ENCODE measurements at places on chromosomes 3 and 15.

GRCh38 chr15:49035825-49036224, 10.4 kb downstream of the SECISBP2L start:
- no peak for DNase-seq

GRCh38 chr3:146037697-146038096, 123.3 kb downstream of the PLOD2 start:
- no peak for DNase-seq

DNA sequence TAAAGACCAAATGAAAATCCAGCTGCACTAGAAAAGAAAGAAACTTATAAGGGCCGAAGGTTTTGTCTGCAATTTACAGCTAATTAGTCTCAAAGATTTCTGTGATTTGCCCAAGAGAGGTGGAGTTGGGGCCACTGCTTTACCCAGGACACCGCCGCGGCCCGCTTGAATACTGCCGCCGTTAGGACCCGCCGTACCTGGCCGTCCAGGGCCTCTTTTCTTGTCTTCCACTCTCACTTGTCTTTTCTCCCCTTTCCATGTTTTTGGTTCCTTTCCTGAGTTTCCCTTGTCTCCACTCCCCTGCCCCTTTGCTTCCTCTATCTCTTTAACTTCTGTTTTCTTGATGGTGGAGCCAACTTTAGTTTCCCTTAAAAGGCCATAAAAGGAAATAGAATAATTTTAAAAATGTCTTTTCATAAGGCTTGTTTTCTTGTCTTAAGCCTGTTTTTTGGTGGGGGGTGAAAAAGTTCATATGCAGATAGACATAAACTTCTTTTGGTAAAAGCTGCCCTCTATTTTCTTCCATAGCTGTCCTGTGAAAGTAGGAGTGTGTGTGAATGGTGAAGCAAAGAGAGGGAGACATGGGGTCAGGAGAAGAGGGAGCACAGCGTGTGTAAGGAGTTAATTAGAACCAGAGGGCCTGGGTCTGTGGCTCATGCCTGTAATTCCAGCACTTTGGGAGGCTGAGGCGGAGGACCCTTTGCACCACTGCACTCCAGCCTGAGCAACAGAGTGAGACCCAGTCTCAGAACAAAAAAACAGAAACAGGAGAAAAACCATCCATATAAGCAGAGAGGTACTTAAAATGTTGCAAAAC, 16.0 kb upstream of the CCNL1 start:
- DNase-seq: no peak

DNA sequence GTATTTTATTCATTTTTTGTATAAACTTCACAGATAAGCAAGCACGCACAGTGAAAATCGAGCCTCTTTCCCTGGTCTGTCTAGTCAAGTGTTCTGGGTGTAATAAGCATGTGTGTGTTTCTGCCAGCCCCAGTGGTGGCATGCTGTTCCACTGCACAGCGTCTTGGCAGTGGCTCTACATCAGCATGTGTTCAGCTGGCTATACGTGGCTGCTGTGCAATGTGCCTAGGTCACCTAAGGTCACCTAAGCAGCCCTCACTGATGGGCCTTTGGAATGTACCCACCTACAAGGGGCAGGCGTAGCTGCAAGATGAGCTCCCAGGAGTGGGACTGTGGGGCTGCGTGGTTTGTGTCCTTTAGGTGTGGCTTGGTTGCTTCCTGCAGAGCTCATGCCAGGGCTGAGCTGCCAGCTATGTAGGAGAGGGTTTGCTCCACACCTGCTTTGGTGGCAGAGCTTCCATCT, 4.9 kb downstream of the LIMD1 start:
- DNase-seq: no peak

DNA sequence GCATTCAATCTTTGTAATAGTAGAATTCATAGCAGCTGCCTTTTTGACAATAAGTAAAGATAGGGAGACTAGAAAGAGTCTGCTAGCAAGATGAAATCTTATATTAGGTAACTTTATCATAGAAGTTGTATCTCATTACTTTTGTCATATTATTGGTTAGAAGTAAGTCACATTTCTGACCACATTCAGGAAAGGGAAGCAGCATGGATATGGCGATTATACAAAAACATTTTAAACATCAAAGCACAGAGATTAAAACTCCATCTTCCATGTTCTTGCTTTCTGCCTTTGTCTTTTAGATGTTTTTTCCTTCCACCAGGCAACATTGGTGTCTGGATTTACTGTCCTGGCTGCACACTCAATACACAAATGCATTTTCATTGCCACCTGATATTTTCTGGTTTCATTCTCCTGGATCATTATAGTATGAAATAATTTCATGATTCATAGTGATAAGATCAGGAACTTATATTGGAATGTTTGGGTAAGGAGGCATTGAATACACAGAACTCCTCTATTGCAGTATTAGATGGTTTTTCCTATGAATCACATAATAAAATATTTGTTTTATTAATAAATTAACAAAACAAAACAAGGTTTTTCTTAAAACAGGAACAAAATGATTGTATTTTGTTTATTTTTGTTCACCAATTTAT, 1460.3 kb upstream of the CADM2 start:
- DNase-seq: no peak

DNA sequence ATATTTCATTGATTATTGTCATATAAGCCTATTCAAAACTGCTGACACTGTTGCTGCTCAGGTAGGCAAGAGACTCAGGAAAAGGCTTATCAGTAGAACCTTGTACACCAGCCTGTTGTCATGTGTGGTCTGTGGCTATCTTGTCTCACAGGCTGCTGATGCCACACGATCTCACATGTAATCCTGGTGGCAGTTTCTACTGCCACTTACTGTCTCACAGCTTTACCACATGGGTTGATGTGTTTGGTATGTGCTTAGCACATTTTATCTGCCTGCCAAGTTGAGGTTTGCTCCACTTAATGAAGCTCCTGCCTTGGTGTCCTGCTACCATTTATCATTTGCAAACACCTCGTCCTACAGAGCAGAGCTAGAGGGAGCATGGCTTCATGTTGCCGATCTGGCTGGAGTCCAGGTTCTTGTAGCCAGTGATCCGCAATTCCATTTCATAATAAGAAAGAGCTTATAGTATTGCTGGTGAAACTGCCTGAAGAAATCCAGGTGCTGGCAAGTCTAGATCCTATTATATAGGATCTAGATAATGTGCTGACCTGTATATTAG, 637.9 kb downstream of the NLGN1 start:
- no peak for DNase-seq

Data from CD4-positive, alpha-beta T cell (primary cell).